ENCODE measurements at places on chromosomes 1 and 21.
A peak's percentile ranks its signal among the peaks of the same experiment; 100 is the strongest.

DNA sequence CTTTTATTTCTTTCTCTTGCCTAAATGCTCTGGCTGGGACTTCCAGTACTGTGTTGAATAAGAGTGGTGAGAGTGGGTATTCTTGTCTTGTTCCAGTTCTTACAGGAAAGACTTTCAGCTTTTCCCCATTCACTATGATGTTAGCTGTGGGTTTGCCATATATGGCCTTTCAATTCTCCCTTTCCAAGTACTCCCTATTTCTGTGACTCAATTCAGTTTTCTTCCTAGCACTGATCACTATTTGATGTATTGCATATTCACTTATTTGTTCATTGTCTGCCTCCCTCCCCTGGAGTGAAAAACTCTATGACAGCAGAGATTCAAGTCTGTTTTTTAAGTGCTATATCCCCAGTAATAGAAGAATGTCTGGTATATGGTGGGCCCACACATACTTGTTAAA is 618.2 kb upstream of the CAMK1G start:
- no peak for DNase-seq

- DNase-seq: peak; percentile 75
Observed at GRCh38 chr1:30345491-30346130, 377.8 kb downstream of the MATN1 start.

DNA sequence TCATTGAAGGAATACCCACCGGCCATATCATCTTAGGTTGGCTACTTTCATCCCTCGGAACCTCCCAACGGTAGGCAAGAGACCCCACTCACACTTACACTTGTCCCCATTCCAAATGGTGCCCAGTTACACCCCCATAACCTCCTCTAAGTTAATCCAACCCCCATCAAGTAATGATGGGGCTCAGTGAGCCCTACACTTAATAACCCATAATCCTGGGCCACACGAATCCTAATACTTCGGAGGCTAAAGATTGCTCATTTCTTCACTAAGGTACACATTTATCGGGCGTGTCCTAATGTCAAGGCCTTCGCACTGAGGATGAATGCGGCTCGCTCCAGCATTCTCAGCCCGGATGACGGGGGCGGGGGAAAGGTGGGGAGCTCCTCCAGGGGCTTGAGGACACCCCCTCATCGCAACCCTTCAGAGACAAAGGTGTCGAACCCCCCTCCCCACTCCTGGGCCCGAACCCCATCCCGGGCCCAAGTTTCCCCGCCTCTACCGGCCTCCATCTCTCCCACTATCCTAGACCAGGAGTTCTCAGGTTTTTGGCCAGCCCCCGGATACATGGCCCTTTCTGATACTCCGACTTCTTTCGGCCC is 435 bp downstream of the ILF2 start:
- no peak for DNase-seq

DNA sequence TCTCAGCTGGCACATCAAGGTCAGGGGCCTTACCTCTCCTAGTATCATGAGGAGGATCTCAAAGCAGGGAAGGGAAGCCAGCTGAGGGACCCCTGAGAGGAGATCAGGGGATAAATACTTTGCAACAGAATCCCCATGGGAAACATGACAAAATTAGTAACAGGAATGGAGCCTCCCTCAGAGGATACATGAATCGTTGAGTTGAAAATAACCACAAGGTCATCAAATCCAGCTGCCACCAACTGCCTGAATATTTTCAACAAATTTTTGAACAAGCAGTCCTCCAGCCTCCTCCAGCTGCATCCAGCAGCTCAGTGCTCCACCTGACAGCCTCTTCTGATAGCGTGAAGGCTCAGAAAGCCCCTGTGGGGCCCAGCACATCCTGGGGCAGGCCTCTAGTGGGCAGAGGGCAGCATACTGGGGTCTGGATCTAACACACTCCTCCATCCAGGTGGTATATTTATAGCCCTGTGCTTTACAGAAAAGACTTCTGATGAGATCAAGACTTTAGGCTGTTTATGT is 404.3 kb downstream of the NTNG1 start:
- no peak for DNase-seq

GRCh38 chr1:220137019-220137786 is 43.3 kb downstream of the IARS2 start:
- DNase-seq: no peak

DNA sequence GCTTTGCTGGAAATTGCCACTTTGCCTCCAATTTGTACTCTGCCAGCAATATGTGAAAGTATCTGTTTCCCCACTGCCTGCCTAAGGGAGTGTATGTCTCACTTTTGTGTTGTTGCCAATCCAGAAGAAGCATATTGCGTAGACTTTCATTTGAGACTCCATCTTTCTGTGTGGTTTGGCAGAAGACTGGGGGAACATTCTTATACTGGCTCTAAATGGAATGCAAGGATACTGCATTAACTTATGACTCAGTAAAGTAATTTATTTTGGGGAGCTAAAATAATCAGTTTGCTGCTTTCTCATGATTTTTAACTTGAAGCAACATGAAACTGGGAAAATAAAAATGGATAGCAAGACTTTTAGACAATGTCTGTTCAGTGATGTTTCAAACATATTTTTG is 107.7 kb upstream of the TMPRSS2 start:
- no peak for DNase-seq

GRCh38 chr1:223525957-223526356 is 132.7 kb downstream of the CCDC185 start:
- DNase-seq: no peak

GRCh38 chr1:168405906-168406549 is 125.4 kb downstream of the TBX19 start:
- no peak for DNase-seq

- DNase-seq: no peak
Observed at GRCh38 chr1:30478283-30478682, 245.1 kb downstream of the MATN1 start.
